Lung (tissue), 17 donors: ENCODE measurements at places on chromosomes 7 and 10. TPM values are rescaled to one million over a fixed set of nuclear protein-coding genes. Genes with fewer than 3 reads are reported as not detected.

GRCh38 chr7:125484755-125485154 is 555.1 kb upstream of the POT1 start:
- DNase-seq = no peak

DNA sequence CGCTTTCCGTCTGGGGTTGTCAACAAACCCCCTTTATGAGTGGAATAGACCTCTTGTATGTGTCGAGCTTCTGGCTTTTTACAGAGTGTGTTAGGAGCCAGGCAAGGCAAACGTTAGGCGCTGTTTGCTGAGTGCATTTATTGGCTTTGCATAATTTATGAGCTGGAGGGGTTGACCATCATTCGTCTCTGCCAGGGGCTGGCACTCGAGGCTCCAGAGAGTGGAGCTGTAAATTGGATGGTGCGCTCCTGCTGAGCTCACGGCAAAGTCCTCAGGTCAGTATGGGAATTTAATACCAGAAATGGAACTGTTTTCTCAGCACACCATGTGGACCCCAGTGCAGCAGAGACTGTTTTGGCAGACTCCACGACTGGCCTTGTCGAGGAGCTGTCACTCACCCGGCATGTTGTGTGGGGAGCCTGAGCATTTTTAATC is 699.4 kb upstream of the GALNT17 start:
- DNase-seq = no peak

DNA sequence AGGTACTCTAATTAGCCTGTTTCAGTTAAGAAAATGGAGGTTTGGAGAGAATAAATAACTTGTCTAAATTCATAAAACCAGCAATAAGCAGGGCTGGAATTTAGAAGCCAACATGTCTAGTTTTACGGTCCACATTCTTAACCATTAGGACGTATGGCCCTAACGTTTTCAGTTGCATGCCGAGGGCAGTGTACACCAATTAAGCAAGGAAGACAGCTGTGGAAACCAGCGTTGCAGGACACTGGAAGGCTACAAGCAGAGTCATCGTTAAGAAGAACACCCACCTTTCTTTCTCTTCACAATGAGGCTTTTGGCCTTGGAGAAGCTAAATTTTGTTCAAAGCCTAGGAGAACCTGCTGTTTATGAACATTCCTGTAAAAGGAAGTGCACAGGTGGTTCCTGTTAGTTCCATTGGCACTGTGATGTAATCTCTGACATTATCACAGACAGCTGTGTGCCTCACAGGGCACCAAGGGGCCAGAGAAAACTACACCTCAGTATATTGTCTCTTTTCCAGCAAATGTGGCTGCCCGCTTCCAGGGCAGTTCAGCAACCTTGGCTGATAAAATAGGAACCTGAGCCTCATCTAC is 21.0 kb downstream of the MPP7 start:
- no peak for DNase-seq

- no peak for DNase-seq
Observed at GRCh38 chr10:23191764-23192711, at the start of gene PTF1A. Gene PTF1A (plus strand): TSS chr10:23192312. CDS start chr10:23192531, 219 bp downstream.

DNA sequence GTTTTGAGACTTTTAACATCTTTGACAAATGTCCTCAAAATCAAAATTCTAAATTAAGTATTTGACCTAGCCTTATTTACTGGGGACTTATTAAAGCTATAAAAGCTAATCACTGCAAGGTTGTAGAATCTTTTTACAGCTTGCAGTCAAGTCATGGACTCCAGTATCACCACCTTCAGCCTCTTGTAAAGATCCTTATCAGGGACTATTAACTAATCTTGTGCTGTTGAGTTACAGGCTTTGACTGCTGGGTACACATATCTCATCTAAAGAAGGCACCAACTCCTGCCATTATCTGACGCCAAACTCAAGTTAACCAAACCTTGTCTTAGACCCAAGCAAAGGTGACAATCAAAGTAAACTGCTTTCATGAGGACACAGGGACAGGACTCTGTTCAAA is 621.0 kb upstream of the IGFBP3 start:
- DNase-seq = no peak

Gene ANKRD2
- 3.1 TPM for total RNA-seq

DNA sequence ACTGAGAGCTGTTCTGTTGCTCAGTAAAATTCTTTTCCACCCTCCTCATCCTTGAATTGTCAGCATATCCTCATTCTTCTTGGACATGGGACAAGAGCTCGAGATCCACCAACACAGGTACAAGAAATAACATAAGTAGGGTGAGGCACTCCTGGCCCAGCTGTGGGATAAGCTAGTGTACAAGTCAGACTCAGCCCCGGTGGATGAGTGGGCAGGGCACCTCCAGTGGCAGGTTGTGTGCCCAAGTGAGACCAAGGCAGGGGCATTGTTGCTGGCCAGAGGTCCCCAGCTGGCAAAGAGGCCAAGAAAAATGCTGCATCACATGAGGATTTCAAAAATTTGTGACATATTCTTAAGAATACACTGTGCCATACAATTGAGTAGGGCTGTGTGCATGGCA is 402.0 kb upstream of the ZWINT start:
- DNase-seq = no peak

DNA sequence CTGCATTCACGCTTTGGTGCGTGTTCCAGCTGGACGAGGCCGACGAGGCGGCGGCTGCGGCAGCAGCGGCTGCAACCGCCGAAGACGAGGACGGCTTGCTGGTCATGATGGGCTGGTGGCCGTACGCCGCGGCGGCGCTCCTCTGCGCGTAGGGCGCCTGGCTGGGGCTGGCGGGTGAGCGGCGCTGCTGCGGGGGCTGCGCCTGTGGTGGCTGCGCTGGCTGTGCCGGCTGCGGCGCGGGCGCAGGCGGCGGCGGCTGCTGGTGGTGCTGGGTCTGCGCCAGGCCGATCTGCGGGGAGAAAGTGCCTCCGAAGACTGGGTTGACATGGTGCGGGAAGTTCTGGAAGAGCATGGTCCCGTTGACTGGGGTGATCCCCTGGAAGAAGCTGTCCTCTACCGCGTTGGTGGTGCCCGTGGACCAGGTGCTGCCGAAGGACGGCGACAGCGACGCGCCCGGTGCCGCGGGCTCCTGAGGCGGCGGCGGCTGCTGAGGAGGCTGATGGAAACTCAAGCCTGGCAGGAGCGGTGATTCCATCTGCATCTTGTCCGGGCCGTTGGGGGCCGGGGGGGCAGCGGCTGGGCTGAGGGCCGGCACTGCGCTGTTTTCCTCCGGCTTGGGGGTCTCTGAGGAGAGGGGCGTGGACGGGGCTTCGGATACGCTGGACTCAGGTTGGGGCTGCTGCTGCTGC is 51.1 kb downstream of the CPEB3 start:
- DNase-seq = peak; percentile 66

DNA sequence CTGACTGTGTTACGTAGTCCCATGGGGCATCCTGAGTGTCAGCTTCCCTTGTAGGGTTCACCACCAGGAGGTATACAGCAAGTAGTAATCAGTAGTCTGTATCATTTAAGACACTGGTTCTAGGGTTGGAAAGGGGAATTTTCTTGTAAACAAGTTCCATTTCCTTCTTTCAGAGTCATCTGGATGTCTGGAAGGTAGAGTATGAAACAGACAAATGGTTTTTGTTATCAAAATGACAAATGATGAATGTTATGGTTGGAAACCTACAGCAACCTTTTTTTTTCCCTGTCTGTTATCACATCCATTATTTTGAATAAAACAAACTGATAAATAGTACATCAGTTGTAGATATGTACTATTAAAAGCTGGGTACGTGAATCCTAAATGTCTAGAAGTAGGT is 19.1 kb downstream of the SEMA3A start:
- no peak for DNase-seq
